Stimulated activated CD4-positive, alpha-beta T cell treated with anti-CD3 and anti-CD28 coated beads, Interleukin-4, amount 100 ng/mL, for 1 hour (primary cell): ENCODE measurements at places on chromosomes 16 and 17.

DNA sequence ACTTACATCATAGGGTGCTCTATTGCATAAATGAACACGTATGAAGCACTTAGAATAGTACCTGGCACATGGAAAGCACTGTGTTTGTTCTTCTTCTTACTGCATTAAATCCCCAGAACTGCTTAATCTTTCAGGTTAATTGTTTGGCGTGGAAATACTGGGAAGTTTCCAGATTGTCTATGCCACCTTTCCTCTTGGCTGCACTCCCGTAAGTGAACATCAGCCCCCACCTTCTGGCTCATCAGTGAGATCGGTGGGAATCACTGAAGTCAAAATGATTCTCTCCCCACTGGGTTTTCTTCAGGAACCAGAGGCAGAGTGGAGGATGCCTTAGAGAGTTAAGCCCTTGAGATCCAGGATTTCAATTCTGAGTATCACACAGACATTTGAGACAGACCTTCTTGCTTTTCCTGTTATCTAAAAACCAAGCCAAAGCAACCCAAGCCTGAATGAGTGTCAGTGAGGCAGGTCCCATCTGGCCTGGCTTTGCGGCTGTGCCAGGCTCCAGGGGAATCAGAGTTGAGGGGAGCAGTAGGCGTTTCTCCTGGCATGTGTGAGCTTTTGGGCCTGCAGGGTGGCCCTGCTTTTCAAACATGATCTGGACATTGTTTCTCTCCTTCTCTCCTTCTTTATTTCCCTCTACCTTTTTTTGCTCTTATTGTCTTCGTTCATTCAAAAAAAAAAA is 59.1 kb downstream of the OTOA start:
- DNase-seq = no peak

DNA sequence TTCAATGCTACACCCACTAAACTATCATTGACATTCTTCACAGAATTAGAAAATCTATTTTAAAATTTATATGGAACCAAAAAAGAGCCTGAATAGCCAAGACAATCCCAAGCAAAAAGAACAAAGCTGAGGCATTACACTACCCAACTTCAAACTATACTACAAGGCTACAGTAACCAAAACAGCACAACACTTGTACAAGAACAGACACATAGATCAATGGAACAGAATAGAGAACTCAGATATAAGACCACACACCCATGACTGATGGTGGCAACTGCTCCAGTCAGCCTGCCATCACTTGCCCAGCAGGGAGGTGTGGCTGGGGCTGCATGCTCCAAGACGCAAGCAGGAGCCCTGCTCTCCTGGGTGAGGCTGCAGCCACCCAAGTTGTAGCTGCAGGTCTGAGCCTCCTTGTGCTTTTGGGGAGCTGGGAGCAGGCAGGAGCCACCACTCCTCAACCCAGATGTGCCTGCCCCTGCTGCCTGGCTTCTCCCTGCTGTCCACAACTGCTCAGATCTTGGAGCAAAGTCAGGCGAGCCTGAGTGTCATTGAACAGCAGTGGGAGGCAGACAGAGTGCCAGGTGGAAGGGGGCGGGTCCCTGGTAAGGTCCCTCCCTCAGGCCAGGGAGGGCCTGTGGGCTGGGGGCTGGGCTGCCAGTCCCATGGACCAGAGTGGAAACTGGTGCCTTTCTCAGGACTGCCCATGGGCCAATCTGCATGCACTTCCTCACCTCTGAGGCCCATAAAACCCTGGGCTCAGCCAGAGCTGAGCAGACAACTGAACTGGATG is 24.7 kb downstream of the SSH2 start:
- no peak for DNase-seq

- DNase-seq = no peak
Measured at GRCh38 chr16:86982347-86982596, 334.9 kb downstream of the C16orf95 start.

DNA sequence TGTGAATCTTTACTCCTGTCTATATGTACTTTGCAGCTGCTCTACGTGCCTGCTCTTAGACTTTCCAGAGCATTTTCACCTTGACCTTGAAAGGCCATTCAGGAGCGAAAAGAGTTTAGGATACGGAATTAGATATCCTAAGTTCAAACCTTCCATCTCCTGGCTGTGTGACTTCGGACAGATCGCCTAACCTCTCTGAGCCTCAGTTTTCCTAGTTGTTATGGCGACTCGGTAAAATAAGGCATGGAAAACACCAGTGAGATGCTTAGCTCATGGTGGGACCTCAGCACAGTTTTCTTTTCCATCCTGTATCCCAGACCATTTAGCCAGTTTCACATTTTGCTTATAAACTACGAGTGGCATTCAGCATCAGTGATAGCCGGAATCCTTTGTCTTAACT is 233.7 kb downstream of the RBFOX1 start:
- DNase-seq = no peak

GRCh38 chr17:35700150-35700549 is 31.3 kb upstream of the RASL10B start:
- DNase-seq = no peak

GRCh38 chr17:65173976-65174683 is 37.0 kb downstream of the RGS9 start:
- no peak for DNase-seq

GRCh38 chr16:75294773-75295459 is 43.5 kb upstream of the BCAR1 start:
- no peak for DNase-seq

DNA sequence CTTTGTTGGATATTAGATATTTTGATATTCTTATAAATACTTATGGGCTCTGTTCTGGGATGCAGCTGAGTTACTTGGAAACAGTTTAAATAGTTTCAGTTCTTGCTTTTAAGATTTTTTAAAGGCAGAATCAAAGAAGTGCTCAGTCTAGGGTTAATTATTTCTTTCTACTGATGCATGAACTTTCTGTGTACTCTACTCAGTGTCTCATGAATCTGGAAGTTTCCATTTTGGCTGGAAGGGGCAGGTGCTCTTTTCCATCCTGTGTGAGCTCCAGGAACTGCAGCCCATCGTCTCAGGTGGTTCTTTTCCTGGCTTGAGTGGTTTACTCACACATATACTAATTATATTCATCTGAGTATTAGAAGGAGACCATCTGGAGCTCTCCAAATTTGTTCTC is 61.1 kb upstream of the CPHXL start:
- no peak for DNase-seq

- DNase-seq = no peak
Measured at GRCh38 chr16:27444015-27444414, 42.0 kb downstream of the IL21R start.
